ENCODE measurements at places on chromosomes 13 and 19.
A peak's percentile ranks its signal among the peaks of the same experiment; 100 is the strongest.

DNA sequence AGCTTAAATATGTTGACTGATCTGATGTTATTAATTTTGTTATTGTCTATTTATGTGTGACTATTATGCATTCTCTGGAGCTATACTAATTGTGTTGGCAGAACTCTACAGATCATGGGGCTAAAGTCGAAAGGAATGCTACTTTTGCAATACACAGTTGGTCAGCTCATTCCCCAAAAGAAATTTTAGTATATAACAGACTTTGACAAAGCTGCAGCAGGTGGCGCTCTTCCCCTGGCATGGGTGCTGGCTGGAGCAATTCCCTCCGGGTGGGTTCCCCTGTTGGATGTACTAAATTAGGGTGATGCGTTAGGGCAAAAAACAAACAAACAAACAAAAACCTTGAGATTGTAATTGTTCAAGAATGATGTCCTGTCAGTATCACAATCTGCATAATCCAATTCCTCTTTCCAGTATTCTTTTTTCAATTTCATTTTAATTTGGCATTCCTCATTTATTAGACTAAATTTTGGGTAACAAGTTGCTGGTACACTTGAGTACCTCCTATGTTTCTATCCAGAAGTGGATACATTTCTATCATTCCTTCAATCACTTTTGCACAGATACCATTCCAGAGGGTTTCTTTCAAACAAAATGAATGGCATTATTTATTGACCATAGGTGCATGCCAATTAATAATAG, 322.8 kb upstream of the EDNRB start:
- DNase-seq, result peak; percentile 0

DNA sequence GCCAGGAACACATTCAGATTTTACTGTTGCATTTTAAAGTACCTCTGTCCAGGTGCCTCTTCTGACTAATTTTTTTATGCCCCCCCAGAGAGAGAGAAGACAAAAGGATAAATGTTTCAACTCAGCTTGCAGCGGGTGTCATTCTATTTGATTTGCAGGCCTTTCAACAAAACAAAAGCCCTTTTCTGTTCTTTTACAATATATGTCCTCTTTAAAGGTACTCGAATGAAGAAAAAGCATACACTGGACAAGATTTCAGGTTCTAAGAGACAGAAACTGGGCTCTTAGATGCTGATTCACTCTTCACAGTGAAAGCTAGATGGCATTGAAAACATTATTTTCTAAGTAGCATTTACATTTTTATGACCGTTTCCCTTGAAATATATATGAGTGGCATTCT, 2.9 kb upstream of the FRY start:
- no peak for DNase-seq

GRCh38 chr19:52307275-52307674, 10.3 kb downstream of the ZNF480 start:
- no peak for DNase-seq

DNA sequence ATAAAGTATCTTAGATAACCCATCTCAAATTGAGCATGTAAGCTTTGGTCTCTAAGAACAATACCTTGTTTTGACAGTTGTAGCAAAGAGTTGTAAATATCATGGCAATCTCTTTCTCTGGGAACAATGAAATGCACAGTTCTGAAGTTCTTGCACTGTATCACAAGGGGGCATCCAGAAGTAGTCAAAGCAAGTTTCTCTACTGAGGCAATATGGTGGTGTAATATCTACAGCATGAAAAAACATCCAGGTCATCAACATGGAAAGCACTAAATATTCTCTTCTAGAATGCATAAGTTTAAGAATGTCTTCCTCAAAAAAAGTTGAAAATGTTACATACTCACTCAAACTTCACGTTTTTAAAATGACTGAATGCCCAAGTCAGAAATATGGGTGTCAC, 19.6 kb downstream of the MTMR6 start:
- no peak for DNase-seq

DNA sequence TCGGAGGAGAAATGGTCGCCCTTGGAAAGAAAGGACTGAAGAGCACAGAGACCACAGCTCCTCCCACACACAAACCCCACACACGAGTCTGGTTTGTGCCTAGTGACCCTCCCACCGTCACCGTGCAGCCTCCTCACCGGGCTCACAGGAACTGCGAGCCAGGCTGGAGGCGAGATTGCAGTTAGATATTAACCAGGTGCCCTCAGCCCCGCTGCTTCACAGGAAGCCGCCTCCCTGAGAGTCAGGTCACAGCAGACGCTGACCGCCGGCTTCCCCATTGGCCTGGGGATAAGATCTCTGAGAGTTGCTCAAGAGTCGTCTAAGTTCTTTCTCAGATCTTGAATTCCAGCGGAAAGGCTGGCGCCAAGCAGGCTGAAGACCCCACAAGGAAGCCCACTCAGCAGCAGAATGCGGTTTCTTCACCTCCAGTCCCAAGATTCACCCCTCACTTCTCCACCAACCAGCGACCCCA, 870 bp downstream of the ZNF44 start:
- peak; percentile 51 for DNase-seq

GRCh38 chr19:16095071-16095571, 16.6 kb upstream of the RAB8A start:
- DNase-seq, result no peak

GRCh38 chr19:55105237-55105636, 12.2 kb downstream of the PPP1R12C start:
- no peak for DNase-seq

DNA sequence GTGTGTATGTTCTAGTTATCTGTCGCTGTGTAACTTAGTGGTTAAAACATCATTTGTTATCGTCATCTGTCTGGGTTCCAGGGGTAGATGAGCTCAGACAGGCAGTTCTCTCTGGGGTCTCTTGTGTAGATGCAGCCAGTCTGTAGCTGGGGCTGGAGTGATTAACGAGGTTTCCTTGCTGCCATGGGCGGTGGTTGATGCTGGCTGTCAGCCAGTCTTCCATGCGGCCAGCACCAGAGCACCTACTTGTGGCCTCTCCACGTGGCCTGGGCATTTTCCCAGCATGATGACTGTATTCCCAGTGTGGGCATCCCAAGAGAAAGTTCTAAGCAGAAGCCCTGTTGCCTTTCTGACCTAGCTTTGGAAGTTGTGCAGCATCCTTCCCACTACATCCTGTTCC, 10.7 kb downstream of the ERCC5 start:
- DNase-seq, result no peak

DNA sequence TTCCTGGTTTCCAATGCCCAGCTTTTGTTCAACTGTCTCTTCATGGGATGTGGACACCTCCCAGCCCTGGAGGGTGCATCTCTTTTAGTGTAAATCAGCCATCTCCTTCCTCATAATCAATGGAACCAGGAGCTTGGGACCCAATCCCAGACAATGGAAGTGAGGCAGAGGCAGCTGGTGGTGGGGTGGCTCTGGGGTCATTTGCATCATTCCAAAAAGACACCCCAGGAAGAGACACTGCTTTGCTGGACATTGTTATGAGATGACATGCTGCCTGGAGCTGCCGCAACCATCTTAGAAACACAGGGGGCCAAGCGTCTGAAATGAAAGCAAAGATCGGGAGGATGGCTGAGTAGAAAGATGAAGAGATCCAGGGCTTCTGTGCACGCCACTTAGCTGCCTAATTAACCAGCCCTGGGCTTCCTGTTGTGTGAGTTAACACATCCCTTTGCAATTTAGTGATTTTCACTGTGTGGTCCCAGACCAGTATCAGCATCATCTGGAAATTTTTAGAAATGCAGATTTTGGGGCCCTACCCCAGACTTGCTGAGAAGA, 36.1 kb downstream of the IRS2 start:
- DNase-seq, result no peak

- no peak for DNase-seq
Observed at GRCh38 chr19:21789466-21790085, 22.2 kb upstream of the ZNF100 start.

DNA sequence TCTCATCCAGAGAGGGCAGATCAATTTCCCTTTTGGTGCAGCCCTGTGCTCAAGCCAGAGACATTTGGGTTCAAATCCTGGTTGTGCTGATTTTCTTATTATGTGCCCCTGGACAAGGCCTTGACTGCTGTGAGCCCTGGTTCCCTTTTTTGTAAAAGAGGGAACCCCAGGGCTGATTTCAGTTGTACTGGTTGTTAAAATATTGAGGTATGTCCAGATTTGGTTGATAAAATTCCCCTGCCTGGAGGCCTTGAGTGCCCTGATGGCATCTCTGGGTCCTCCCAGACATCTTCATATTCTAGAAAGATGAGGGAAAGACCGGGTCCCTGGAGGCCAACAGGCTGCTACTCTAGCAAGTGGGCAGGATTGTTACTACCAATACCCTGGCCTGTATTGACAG, 14.4 kb upstream of the PLAUR start:
- DNase-seq, result no peak
